Osteocyte (in vitro differentiated cells): ENCODE measurements at places on chromosomes 1 and 21. TPM values are rescaled to one million over a fixed set of nuclear protein-coding genes. Genes with fewer than 3 reads are reported as not detected.

DNA sequence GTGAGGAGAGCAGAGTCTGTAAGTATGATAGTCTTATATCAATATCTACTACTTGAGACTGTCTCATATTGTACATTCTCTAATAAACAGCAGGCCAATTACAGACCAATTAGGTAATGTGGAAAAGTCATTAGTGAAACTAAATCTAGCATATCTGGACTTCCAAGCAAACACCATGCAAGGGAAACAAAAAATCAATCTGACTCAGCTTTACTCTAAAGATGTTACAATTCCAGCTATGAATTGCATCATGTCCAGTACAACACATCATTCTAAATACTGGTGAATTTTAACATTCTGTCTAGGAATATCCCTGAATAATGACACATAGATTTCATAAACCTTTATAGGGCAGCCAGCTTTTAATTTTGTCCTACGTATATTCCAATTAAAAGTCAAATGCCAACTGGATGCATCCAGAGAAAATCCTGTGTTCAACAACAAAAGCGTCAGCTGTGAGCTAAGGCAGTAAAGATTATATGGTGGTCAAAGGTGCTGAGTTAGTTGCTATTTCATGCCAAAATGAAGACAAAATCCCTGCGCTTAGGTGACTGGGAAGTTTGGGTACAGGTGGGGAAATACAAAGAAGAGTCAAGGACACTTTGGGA is 159.3 kb downstream of the TTLL7 start:
- DNase-seq: no peak

DNA sequence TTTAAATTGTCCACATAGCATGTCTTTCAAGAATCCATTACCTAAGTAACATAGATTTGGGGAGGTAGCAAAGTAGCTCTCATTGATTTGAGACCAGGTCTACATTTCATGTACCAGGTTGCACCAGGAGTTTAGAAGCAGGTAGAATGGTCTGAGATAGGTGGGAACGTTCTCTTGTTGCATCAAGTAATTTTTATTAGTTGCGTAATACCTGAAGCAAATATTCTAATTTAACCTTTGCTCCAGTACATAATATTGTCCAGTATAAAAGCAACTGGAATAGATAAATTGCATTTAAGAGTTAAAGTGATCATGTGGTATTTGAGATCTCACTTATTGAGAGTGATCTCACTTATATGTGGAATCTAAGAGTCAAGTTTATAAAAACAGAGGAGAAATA is 597.1 kb upstream of the PRMT6 start:
- no peak for DNase-seq

- no peak for DNase-seq
Measured at GRCh38 chr1:33685256-33685655, 178.6 kb upstream of the HMGB4 start.

Gene ERG
- total RNA-seq: 11.0 and 11.5 TPM in 2 replicates

DNA sequence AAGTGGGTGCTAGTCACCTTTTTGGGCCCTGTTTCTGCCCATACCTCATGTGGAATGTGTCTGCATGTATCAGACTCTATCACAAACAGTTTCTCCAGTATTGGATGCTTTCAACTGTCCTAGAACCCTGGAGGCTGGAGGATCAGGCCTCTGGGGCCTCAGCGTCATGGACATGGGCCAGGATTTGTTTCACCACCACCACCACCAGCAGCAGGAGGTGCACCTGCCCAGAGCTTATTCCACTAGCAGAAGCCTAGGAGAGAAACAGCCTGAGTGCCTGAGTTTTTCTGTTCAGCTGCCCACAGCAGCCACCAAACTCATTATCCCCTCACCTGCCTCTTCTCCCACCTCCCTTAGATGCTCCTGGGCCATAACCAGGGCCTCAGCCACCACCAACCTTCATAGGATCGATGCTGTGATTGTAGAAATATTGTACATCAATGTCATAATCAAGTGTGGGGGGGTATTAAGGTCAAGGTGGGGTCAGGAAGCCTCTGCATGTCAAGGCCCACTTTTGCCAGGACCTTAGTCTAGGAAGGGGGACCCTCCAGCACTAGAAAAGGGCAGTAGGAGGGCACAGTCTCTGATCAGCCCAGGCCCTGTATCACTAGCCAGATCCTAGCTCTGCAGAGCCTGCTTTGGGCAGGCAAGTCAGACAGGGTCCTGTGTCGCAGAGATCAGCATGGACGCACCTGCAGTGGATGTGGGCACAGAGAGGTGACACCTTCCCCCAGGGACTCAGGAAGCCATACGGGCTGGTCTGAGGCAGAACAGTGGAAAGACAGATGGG is 9.3 kb downstream of the DMAP1 start:
- no peak for DNase-seq
